ENCODE measurements at places on chromosomes 6 and 20.

DNA sequence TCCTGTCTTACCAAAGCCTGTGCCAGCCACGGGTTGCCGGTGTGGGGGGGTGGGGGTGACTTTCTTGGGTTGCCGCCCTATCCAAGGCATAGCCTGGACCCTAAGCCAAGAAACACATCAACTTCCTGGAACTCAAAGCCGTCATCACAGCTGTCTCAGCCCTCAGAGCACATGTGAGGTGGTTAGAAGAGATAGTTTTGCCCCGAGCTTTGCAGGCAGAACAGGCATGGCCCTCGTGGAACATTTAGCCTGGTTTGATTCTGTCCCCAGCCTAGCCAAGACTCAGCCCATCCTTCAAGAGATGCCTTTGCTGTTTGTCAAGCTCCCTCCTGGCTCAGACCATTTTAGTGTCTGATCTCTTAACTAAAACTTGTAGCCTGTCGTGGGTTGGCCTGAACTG, 64.9 kb downstream of the RREB1 start:
- DNase-seq: no peak

GRCh38 chr6:46269447-46270229, 98.9 kb upstream of the ENPP5 start:
- DNase-seq: no peak

GRCh38 chr20:62114894-62115293, 7.4 kb upstream of the LSM14B start:
- no peak for DNase-seq

- peak; percentile 2 for DNase-seq
These were observed 920 bp upstream of the EPHA7 start for GRCh38 chr6:93420163-93420795.

GRCh38 chr6:155143029-155143577, 120.7 kb upstream of the CLDN20 start:
- DNase-seq: peak; percentile 45

DNA sequence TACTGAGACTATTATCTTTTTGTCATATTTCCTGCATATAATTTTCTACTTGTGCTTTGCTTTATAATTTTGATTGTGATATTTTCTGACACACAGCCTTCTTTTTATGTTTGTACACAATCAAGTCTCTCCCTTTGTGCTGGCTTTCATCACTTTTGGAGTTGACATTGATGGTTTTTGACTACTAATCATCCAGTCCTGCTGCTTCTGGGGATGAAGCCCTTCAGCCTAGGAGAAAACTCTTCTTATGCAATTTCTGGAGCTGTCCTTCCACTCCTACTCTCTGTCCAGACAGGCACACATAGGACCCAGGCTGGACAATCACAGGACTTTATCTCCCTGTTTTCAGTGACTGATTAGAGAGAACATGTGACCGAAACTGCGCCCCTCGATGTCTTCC, 515.0 kb downstream of the KIF16B start:
- DNase-seq: no peak

DNA sequence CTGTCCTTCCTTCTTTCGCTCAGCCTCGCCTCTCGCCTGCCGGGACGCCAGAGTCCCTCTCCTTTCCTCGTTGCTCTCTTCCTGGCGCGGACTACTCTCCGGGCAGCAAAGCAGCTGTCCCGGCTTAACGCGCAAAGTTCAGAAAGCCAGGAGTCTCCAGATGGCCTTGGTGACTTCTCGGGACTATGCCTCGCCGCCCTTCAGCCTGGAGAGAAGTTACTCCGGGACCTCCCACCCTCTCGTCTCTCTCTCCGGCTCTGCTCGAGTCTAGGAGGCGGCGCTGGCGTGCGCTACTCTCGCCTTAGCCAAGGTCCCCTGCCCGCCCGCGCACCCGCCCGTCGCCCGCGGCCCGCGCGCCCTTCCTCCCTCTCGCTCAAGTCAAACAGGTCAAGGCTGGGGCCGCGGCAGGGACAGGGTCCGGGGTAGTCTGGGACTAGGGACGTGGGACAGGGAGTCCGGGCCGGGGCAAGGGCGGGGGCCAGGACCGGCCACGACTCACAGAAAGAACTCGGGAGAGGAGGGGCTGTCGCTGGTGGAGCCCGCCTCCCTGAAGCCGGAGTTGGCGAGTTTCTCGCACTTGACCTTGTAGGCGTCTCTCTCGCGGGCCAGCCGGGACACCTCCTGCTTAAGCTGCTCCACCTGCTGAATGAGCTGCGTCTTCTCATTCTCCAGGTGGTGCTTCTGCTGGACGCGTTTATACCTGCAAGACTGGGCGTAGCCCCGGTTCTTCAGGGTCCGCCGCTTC, 1.5 kb downstream of the MAFB start:
- peak; percentile 41 for DNase-seq

GRCh38 chr20:60262967-60263603, 304.9 kb downstream of the CDH26 start:
- DNase-seq: peak; percentile 2

GRCh38 chr6:44665143-44665542, 277.6 kb downstream of the CDC5L start:
- no peak for DNase-seq

DNA sequence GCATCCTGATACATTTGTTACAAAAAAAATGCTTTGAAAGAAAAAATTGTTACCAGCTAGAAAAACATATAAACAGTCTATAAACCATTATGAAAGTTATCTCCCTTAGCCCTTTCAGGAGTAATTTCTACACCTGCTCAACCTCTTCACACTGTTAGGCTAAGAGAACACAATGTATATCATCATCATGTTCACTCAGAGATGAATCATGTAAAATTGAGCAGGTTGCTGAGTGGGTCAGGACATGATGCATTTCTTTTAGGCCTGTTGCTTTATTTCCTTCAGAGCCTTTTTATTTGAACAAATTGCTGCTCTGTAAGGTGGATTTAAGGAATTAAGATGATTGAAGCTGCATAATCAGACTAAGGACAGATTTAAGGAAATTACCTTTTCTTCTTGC, 531.3 kb upstream of the MAN1A1 start:
- DNase-seq: no peak

DNA sequence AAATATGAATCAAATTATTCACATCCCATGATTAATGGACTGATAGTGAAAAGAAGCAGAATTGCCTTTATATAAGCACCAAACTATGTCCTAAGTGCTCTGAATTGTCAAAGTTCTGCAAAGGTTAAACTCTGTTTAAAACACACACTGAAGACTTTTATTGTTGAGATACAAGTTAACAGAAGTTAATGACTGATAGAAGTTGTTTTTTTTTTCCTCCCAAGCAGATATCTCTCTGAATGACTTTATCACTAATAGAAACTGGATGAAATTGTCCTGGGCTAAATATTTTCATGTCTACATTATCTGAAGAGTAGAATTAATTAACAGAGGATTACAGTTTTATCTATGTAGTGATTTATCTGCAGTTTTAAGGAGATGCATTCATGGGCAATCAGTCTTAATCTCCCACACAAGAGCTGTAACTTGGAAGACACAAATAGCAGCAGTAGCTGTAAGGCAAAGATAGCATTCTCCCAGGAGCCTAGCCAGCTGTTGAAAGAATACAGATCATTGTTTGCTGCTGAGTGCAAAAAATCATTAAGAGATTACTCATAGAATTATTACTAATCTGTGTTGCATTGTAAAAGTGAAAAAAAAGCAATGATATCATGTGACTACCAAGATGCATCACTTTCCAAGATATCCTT, 49.9 kb downstream of the BMP5 start:
- DNase-seq: peak; percentile 79

DNA sequence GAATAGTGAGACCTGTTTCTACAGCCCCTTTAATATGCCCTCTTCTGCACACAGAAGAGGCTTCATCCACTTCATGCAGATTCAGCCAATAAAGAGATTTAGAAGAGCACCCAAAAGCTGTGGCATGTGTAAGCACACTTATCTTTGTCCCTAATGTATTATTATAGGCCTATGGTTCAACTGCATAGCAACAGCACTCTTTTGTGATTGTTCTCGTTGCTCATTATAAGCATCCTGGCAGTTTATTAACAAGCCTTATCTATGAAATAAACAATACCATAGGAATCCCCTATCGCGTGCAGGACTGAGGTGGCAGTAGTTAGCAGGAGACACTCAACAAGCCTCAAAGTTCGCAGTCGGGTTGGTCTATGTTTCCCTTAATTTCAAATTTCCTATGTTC, 138.5 kb upstream of the BEND6 start:
- no peak for DNase-seq

GRCh38 chr6:161374971-161375873, 101.4 kb upstream of the AGPAT4 start:
- DNase-seq: no peak

- DNase-seq: no peak
These were observed 185.2 kb upstream of the EXOC2 start for GRCh38 chr6:878179-878578.

- DNase-seq: no peak
These were observed 233.5 kb upstream of the AGPAT4 start for GRCh38 chr6:161507375-161507774.

DNA sequence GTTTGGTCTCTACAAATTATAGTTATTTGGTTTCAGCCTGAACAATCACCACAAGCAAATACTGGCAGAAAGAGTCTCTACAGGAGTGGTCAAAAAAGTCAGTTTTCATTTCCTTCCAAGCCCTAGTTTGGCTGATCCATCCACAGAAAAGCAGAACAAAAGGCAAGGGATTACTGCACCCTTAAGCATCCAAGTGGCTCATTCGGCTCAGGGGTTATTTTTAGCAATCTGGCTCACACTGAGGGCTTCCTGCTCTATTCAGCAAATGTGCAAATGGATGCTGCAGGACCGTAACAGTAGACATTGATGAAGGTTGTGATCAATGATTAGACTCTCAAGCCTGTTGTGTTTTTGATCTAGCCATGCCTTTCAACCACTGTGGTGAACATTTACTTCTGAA, 62.2 kb upstream of the FABP7 start:
- peak; percentile 52 for DNase-seq

DNA sequence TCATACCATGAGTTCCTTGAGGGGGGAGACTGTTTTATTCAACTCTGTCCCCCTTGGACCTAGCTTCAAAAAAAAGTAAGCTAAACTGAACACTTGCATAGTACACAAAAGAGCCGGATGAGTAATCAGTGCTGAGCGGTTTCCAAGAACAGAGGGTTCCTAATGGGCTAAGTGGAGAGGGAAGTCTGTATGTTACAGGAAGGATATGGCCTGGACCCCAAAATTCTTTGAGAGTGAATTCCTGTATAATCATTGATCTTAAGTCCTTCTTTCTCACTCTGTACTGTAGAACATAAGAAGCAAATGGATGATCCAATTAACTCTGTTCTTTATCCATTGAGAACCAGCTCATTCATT, 324.7 kb upstream of the CNR1 start:
- peak; percentile 80 for DNase-seq

GRCh38 chr6:144284783-144285547, at the start of gene UTRN:
Gene UTRN (plus strand): TSS chr6:144285335. CDS start chr6:144291829, 6,494 bp downstream.
- DNase-seq: peak; percentile 85

DNA sequence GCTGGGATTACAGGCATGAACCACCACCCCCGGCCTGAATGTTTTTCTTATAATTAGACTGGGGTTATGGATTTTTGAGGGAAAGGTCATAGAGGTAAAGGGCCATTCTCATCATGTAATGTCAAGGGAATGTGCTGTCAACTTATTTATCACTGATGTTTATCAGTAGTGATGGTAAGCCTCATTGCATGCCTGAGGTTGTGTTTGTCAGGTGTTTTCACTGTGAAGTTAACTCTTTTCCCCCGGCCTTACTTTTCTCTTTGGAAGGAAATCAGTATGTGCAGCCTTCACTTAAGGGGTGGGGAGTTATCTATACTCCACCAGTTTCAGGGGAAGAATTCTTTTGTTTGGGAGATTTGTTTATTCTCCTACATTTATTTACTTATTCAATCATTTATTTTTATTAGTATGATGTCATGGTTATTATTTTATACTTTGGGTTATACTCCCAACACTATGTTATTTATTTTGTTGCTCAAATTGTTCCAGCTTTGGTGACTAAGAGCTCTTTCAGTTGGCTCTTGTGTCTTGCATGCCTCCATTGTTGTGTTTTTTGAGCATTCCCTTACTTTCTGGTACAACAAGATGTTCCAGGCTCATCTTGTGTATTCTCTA, 2.8 kb upstream of the SLC17A5 start:
- DNase-seq: no peak

DNA sequence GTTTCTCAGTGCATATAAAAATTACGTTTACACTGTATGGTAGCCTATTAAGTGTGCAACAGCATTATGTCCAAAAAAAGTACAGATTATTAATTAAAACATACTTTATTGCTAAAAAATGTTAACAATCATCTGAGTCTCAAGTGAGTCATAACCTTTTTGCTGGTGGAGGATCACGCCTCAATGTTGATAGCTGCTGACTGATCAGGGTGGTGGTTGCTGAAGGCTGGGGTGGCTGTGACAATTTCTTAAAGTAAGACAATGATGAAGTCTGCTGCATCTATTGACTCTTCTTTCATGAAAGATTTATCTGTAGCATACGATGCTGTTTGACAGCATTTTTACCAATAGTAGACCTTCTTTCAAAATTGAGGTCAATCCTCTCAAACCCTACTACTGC, 155.1 kb downstream of the BTBD9 start:
- no peak for DNase-seq

DNA sequence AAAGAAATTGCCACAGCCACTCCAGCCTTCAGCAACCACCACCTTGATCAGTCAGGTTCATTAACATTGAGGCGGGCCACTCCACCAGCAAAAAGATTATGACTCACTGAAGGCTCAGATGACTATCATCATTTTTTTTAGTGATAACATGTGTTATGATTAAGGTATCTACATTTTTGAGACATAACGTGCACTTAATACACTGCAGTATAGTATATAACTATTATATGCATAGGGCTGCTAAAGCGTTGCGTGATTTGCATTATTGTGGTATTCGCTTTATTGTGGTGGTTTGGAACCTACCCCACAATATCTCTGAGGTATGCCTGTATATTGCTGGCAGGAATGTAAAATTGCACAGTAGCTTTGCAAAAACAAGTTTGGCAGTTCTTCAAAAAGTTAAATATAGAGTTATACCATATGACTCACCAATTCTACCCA, 6.8 kb upstream of the RIPK1 start:
- peak; percentile 88 for DNase-seq

GRCh38 chr6:49155316-49155715, 307.7 kb downstream of the MMUT start:
- DNase-seq: no peak

- DNase-seq: no peak
These were observed 67.7 kb downstream of the RPP40 start for GRCh38 chr6:4935975-4936680.

GRCh38 chr20:58998656-58999055, 8.4 kb downstream of the CTSZ start:
- DNase-seq: no peak

DNA sequence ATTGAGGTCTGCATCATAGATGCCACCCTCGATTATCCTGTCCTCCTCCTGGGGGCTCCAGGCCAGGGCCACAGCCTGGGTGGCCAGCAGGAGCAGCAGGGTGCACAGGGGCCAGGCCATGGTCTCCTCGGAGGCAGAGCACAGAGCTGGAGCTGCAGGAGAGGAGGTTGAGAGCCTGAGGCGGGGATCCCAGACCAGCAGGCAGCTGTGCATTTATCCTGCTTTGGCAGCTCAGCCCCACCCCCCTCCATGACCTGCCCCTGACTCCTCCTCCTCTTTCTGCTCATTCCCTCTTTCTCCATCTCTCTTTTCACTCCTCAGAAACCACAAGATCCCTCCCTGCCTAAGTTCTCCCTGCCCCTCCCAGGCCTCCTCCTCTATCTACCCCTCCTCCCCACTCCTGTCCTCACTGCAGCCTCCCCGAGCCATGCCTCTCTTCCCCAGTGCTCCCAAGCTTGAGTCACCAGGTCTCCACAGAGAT, at the start of gene CST2:
Gene CST2 (minus strand): TSS at position 189 of the 481 bp plus-strand sequence. CDS start 69 bp downstream, at position 120.
- peak; percentile 34 for DNase-seq

- no peak for DNase-seq
These were observed 99.7 kb downstream of the CLIC5 start for GRCh38 chr6:45915780-45916468.

- no peak for DNase-seq
These were observed 124.9 kb downstream of the ANKRD60 start for GRCh38 chr20:58103517-58103904.
